PC-3 (cell line): ENCODE measurements at places on chromosomes 16 and 17.

GRCh38 chr17:77471984-77472461, 331.3 kb downstream of the SEC14L1 start:
- no peak for DNase-seq

- peak; percentile 42 for DNase-seq
These were observed 42.5 kb downstream of the GOSR1 start for GRCh38 chr17:30519707-30520106.

DNA sequence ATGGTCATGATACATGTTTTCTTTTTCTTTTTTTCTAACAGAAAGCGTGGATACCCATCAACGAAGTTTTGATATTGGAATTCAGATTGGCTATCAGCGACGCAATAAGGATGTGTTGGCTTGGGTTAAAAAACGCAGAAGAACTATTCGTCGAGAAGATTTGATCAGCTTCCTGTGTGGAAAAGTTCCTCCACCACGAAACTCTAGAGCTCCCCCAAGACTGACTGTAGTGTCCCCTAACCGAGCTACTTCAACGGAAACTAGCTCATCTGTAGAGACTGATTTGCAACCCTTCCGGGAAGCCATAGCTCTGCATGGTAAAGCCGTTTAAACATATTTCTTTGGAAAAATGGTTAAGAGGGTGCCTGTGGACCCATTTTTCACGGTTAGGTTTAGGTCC, 11.5 kb downstream of the HAPSTR1 start:
- DNase-seq = no peak

GRCh38 chr17:66789961-66790437, 44.9 kb upstream of the CACNG5 start:
- no peak for DNase-seq

DNA sequence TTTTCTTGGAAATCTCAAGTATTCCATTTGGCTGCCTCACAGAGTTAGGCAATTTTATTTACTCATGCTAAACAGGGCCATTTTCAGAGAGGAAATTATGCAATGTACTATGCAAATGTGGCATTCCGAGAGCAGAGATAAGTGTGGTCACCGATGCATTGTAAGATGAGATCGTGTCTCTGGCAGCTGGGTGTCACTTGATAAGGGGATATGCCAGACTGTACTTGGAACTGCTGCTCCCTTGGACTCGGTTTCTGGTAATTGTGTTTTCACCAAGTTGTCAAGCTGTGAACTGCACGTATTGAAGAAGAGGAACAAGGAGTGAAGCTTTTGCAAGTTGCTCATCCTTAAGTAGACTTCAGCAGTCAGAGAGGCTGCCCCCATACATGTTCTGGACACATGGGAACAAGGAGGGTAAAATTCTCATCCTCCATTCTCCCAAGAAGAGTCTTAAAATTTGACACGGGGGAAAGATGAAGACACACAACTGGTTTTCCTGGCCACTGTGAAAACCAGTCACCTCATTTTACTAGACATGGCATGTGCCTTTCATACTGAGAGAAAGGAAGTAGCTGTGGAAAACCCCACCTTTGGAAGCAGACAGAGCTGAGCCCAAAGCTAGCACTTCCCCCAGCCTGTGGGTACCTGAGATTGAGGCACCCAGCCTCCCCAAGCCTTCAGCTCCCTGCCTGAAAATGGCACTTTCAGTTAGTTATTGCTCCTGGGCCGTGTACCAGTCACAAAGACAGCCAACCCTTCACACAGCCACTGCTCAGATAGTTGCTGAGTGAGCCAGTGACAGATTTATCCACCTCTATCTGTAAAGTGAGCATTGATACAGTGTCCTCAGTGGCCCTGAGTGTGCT, 150.7 kb downstream of the SOCS1 start:
- peak; percentile 22 for DNase-seq

- no peak for DNase-seq
These were observed 112.1 kb upstream of the MYOCD start for GRCh38 chr17:12553625-12554024.

DNA sequence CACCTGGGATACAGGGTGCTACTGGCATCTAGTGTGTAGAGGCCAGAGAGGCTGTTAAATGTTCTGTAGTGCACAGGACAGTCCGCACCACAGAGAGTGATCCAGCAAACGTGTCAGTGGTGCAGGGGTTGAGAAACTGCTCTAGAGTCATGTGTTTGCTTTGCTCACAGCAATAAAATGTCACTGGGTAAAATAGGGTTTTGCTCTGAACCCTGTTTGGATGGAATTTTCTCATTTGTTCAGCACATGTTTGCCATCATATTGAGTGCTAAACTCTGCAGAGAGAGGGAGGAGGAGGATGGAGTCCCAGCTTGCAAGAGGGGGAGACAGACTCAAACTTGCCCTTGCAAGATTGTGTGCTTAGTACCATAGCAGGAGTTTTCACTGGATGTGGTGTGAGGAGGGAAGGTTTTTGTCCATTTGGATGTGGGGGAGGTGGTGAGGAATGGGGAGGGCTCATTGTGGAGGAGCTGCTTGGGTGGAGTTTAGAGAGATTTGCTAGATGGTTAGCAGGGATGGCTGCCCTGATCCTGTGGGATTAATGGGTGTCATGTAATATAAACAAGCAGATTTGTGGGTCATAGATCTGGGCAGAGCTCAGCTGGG, 11.8 kb downstream of the PLCG2 start:
- DNase-seq = no peak

GRCh38 chr17:45575126-45575885, 84.8 kb upstream of the PLEKHM1 start:
- no peak for DNase-seq

GRCh38 chr17:69818467-69818866, 256.6 kb upstream of the KCNJ16 start:
- no peak for DNase-seq

GRCh38 chr16:11211061-11211976, 44.7 kb downstream of the SOCS1 start:
- no peak for DNase-seq

DNA sequence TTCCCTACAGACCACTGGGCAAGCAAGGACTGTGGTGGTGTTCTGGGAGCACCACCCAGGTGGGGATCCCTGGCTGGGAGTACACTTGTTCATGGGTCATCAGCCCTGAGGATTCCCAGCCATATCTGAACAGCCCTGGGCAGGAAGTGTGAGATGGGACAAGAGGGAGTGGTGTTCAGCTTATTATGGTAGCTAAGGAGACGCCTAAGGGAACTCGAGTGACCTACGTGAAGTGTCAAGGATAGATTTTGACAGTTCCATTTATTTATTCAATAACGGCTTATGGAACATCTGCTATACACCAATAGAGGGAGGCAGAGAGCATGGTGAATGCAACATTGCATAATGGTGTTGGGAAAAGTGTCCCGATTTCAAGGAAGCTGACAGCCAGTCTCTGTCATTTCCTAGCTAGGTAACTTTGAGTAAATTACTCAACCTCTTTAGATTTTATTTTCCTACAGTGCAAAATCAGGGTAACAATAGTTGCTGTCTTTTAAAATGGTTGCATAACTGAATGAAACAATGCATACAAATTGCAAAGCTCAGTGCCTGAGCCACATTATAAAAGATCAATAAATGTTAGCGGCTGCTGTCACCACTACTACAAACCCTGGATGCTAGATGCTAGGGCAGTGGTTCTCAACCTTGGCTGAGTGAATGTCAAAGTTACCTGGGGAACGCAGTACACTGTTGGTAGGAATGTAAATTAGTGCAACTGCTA, 534.1 kb downstream of the GRIN2A start:
- peak; percentile 43 for DNase-seq

- no peak for DNase-seq
These were observed 63.4 kb upstream of the ZNF750 start for GRCh38 chr17:82902972-82903874.

DNA sequence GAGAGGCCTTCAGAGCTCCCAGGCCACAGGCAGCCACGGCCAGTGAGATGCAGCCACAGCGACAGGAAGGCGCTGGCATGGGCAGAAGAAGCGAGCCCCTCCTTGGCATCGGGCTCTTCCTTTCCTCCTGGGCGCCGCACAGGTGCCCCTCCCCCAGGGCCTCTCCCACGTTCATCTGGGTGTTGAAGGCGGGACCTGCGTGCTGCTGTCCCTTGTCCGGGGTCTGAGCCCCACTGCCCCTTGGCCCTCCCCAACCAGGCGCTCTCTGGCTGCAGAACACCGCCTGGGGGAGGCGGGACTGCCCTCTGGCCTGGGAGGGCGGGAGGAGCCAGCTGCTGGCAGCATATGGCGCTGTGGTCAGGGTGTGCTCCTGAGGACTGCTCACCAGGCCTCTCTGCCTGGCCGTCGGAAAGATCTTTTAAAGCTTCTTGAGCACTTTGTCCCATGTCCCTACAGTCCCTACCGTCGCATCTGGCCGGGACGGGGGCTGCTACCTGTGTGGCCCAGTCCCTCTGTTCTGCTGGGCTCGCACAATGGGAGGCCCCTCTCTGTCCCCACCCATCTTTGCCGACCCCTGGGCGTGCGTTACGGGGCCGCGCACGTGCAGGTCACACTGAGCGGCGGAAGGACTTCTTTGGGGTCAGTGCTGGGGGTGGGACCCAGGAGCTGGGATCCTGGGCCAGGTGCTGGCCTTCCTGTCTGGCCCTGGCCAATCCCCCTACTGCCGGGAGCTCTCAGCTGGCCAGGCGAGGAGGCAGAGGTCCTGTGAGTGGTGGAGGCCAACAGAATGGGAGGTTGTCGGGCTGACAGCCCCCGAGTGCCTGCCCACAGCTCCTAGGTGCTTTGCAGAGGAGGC, 1.7 kb downstream of the SLC25A10 start:
- peak; percentile 48 for DNase-seq

- no peak for DNase-seq
These were observed 5.6 kb downstream of the RCVRN start for GRCh38 chr17:9899280-9900043.

- no peak for DNase-seq
These were observed 36.5 kb upstream of the SLC38A10 start for GRCh38 chr17:81331527-81332043.
